AG08396 (cell line): ENCODE measurements at places on chromosomes 6 and 20.

DNA sequence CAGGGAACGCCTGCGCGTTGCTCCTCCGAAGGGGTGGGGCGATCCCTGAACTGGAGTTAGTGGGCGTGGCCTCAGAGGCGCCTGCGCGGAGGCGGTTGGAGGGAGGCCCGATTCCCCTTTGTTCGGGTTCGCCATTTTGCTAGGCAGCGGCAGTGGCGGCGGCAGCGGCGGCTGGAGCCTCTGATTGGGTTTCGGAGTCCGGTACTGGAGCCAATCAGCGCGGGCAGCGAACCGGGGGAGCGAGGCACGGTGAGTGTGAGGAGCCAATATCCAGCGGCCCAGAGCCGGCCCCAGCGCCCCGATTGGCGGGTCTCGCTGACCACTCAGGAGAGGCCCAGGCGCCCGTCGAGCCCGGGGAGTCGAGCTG is at the start of gene NFYA:
TSS of gene NFYA (plus strand) at position 139 of the 367 bp plus-strand sequence. CDS start 6,116 bp downstream, outside the sequence.
- DNase-seq: peak; percentile 97

- no peak for DNase-seq
Observed at GRCh38 chr20:56222201-56222600, 26.3 kb upstream of the MC3R start.

DNA sequence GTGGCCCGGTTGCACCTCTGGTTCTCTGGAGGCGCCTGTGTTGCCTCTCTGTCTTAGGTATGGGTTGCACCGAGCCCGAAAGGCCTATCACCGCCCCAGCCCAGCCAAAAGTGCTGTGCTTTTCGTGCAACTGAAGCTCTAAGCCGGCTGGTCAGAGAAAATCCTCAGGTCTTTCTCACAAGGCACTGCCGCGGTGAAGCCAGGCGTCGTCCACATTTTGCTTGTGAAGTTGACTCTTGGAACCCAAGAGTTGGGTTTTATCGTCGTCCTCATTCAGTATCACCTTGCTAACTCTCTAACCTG is 726 bp upstream of the EMILIN3 start:
- no peak for DNase-seq

GRCh38 chr20:57847104-57847503 is 137.3 kb upstream of the PMEPA1 start:
- no peak for DNase-seq

- DNase-seq: no peak
Observed at GRCh38 chr6:33167374-33168283, 24.6 kb downstream of the COL11A2 start.

DNA sequence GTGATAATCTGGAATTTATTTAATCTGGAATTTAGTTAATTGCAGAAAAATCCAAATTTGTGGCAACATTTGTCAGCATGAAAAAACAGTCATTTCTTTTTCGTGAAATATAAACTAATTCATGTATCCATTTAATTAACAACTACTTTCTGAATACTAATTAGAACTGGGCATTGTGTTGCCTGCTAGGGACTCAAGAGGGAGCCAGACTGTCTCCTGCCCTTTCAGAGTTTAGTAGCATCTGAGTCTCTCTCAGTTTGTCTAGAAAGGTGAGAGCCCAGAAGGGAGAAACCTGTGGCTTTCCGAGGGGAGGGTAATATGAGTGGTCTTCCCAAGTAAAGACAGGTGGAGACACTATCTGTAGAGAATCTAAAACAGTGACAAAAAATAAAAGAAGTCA is 210.9 kb upstream of the HDDC2 start:
- no peak for DNase-seq

DNA sequence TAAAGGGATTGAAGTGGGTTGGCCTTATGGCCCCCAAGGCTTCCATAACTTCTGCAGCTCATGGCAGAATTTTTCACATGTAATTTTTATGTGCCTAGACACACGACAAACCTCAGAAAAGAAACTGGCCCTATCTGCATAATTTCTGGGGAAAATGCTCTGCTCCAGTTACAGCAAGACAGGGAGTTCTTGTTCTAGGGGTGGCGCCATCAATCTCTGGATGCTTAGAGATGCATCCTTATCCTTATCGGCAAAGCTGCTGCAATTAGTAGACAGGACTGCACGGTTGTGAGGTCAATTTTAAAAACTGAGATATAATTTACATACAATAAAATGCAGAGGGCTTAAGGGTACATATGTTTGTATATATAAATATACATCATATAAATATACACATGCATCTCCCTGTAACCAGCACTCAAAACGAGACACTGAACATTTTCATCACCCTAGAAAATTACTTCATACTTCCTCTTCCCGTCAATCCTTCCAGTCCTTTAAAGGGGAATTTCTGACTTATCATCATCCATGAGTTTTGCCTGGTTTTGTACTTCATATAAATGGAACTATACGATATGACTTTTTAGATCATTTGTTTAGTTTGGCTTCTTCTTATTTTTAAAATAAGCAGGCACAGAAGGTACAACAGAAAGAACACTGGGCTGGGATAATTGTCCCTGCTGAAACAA is 10.2 kb downstream of the ELMO2 start:
- DNase-seq: no peak

GRCh38 chr20:57391439-57392301 is 474 bp downstream of the RBM38 start:
- DNase-seq: peak; percentile 47

GRCh38 chr6:47165918-47166317 is 123.8 kb upstream of the ADGRF1 start:
- DNase-seq: no peak

DNA sequence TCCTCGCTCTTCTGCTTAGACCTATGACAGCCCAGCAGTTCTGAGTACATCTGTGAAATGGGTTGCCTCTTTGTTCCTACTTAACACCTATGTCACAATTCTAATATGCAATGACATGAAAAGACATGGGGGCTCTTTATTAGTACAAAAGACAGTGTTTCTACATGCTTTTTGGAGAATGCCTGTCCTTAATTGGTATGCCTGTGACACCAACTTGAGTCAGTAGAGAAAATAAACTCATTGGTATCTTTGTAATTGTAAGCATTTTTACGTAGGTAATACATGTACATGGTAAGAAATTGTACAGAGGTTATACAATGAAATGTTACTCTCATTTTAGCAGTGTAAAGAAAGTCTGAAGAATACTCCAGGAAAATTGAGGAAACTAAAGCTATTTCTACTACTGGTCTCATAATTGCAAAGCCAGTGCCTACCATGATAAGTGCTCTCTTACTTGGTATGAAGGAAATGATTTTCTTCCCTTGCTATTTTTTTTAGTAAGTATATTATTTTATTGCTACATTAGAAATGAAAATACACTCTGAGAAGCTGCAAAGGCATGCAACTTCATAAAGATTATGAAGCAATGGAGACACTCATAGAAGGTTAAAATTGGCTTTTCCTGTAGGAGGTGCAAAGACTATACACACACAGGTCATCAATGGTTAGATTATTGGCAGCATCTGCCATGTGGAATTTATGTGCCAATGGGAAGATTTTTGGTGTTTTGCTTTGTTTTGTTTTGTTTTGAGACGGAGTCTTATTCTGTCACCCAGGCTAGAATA is 4.9 kb upstream of the EEF1A1 start:
- no peak for DNase-seq

DNA sequence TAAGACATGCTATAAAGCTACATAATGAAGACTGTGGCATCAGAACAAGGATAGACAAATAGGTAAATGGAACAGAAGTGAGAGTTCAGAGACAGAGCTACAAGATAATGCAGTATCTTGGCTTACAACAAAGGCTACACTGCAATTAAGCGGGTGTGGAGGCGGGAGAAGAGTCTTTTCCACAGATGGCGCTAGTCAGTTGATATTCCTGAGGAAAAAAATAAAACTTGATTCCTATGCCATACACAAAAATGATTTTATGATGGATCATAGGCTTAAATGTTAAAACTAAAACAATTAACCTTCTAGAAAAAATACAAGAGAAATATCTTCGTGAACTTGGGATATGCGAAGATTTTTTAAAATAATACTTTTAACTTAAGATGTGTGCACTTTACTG is 31.0 kb downstream of the RIN2 start:
- no peak for DNase-seq

DNA sequence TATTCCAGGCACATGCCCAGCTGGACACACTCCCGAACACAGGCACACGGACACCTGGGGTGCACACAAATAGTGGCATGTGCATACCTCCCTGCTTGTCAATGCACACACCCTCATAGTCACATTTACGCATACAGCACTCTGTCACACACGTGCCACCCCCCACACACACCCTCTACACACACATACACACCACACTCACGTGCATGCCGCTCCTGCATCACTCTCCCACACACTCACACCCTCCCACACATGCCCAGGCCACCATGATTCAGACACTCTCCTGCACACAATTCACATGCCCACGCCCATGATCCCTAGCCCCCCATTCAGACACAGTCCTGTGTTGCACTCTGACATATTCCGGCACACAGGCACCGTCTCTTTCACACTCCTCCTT is 13.0 kb downstream of the SIRPA start:
- DNase-seq: no peak

GRCh38 chr6:45310118-45310788 is 17.9 kb upstream of the RUNX2 start:
- DNase-seq: no peak

DNA sequence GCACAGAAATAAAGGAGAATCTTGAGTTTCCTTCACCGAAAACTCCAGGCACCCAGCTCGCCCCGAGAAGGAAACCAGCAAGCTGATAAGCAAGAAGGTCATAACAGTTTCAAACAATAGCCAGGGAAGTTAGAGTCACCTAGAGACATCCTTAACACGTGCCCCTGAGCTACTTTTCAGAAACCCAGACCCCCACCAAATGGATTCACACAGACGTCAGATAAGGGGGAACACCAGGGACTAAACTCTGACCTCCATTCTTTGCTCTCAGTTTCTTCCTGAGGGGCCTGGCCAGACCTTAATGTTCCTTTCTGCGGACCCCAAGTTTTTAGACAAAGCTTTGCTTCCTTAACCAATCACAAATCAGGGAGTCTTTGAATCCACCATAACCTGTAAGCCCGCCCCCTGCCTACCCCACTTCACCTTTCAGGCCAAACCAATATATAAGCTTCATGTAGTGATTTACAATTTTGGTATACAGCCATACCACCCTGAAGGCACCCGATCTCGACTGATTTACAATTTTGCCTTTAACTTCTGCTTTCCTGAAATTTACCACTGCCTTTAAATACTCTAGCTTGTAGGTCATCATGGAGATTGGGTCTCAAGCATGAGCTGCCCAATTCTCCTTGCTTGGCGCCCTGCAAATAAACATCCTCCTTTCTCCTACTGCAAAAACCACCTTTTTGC is 11.7 kb downstream of the SOD2 start:
- no peak for DNase-seq

DNA sequence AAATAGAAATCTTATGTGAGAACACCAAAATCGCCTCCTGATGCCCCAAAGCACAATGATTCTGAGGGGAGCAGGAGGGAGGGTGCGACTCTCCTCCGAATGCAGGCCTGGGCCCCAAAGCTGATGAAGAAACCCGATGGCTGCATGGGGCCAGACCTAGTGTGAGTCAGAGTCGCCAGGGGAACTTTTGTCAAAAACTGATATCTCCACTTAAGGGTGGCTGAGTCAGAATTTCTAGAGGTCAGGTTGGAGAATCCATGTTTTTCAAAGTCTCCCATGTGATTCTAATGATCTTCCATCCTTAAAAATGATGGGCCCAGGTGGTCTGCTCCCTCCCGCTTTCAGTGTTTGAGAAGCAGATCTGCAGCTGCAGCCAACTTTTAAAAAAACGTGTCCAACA is 172.8 kb downstream of the BACH2 start:
- peak; percentile 9 for DNase-seq

- DNase-seq: no peak
Observed at GRCh38 chr6:89051676-89052075, 28.9 kb upstream of the PNRC1 start.

- no peak for DNase-seq
Observed at GRCh38 chr6:96162711-96163120, 146.9 kb downstream of the FUT9 start.

- DNase-seq: peak; percentile 85
Observed at GRCh38 chr6:34027445-34027936, 118.4 kb downstream of the GRM4 start.

GRCh38 chr6:112842330-112842685 is 495.2 kb downstream of the RFPL4B start:
- DNase-seq: no peak

- DNase-seq: no peak
Observed at GRCh38 chr6:160124007-160124406, 2.4 kb downstream of the SLC22A1 start.

DNA sequence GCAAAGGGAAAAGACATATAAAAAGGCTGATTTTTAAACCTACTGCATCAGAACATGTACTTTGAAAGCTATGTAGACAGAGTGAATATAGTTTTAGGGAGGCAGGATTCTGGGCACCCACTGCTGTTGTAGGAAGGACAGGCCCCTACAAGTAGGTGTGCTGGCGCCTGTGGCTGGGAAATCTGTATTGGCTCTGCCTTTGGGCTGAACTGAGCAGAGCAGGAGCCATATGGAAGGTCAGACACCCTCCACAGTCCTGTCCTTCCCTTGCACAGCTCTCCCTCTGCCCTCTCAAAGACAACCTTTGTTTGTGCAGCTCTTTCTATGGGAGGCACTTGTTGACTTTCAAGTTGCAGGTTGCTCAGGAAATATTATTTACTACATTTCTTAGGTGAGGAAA is 18.4 kb upstream of the ULBP3 start:
- no peak for DNase-seq

DNA sequence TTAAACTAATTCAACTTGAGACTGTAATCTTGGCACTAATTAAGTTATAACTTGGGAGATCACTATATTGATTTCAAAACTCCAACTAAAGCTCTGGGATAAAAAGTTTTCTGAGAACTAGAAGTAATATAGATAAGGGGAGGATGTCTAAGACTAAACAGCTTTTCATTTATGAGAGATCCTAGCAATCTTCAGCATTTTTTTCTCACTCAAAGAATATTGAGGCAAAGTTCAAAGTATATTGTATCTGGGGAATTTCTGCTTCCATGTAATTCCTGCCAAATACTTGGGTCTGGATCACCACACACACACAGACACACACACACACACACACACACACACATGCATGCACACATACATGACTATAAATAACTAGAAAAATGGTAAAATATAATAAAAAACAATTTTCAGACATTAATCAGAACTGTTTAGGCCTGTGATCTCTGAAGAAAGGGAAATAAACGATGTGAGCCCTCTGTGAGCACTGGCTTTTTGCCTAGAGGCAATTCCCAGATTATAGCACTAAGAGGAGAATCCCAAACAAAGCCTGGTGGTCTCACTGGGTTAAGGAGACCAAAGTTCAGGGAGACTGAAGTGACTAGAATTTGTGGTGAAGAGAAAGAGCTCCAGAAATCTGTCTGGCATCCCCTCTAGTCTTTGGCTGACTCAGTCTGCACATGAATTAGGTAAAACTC is 92.8 kb downstream of the ADAT2 start:
- DNase-seq: no peak
